ENCODE measurements at places on chromosomes 1 and 21.

GRCh38 chr1:64173336-64173940 is 30.0 kb upstream of the UBE2U start:
- DNase-seq: no peak

DNA sequence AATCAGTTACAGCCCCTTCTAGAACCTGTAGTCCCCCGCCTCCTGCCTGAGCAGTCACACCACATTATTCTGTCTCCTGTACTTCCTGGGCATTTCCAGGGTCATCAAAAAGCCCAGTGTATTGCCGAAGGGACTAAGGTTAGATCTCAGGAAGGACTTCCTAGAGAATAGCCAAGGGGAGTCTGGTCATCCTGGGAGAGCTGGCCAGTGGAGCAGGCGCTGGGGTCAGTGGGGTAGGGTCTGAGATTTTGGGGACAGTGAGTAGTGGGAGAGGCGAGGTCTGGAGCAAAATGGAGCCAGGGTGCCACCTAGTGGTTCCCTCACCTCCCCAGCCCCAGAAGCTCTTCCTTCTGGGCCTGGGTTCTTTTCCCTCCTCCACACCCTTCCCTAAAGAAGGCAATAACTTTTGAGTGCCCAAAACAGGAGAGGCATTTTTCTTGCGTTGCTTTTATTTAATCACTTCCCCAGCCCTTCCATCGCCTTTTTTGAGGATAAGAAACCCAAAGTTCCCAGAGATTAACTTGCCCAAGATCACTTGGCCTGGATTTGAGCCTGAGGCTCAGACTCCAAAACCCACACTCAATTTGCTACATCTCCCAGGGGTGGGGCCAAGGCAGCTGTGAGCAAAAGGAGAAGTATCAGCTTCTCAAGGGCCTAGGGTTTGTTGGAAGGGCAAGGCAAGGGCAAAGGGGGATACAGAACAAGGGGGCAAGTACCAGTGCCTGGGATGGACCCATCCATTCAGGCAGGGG is 7.3 kb upstream of the PMVK start:
- peak; percentile 26 for DNase-seq

DNA sequence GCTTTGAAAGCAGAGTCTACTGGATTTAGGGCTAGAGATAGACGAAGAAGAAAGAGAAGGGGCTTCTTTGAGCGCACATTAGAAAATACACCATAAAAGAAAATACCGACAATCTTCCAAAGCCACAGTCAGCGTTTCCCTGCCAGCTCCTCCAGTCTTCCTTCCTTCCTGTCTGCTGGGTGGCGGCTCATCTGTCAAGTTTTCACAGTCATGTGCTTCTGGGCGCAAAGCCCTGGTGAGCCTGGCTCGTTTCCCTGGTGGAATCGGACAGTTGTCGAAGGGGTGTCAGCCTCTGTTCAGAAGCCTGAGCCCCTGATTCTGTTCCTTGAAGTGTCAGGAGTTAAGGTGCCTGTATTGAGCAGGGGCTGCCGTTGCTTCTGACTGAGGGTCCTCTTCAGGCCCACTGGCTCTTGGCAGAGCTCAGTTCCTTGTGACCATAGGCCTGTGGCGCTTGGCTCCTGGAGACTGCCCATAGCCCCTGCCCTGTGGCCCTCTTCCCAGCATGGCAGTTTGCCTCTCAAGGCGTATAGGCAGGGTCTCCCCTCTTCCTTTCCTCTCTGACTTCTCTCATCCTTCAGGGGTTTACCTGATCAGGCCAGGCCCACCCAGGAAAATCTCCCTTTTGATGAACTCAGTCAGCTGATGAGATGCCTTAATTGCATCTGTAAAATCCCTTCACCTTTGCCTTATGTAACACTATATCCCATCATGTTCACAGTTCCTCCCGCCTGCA is 58.6 kb downstream of the ADARB1 start:
- no peak for DNase-seq

GRCh38 chr1:41053316-41053715 is 31.8 kb upstream of the SLFNL1 start:
- no peak for DNase-seq

DNA sequence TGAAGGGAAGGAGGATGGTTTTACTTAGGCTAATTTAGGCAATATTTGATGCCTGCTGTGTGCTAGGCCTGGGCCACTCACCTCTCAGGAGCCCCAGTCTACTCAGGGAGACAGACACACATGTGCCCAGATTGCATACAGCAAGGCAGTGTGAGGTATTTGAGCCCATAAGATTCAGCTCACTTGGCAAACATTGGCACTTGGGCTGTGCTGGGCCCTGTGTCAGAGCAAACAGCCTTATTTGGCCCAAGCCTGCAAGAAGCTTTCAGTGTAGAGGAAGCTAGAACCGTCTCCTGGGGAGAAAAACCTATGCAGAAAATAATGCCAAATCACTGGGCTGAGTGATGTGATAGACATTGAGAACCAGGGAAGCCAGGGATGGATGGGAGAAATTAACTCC is 3.9 kb upstream of the SYNC start:
- no peak for DNase-seq

GRCh38 chr1:19762175-19762779 is 37.4 kb downstream of the TMCO4 start:
- DNase-seq: peak; percentile 5

DNA sequence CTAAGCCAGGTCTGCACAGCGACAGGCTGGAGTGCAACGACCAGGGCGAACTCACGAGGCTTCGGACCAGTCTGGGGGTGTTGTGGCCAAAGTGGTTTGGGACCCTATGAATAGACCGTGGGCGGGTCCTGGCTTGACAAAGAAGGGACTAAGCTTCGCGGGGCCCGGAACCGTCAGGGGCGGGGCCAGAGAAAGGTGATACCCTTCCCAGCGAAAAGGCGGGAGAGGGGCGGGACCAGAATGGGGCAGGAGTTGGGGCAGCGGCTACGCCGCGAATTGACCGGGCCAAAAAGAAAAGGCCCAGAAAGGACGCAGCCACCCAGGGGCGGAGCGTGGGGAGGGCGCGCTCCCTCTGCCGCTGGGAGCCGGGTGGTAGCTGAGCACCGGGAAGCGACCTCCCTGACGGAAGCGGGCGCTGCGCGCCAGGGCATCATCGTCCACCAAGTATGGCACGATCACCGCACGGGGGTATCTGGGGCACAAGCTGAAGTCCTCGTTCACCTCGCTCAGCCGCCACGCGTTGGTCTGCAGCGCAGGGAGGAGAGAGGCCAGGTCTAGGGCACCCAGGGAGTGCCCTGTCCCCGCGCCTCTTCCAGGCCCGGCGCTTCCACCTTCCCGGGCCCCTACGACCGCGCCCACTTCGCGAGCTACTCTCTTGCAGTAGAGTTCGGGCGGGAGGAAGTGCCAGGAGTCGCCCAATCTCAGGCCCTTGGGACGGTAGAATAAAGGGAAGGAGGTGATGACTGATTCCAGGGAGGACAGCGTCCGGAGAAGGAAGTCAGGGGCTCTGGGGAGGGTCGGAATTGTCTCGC is 6.7 kb upstream of the FAM167B start:
- peak; percentile 59 for DNase-seq

DNA sequence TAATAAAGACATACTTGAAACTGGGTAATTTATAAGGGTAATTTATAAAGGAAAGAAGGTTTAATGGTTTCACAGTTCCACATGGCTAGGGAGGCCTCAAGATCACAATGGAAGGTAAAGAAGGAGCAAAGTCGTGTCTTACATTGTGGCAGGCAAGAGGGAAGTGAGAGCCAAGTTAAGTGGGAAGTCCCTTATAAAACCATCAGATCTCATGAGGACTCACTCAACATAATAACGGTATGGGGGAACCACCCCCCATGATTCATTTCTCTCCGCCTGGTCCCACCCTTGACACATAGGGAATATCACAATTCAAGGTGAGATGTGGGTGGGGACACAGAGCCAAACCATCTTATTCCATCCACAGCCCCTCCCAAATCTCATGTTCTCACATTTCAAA is 76.8 kb upstream of the ZNF678 start:
- no peak for DNase-seq

- DNase-seq: no peak
Measured at GRCh38 chr1:78561856-78562255, 58.4 kb upstream of the IFI44L start.

DNA sequence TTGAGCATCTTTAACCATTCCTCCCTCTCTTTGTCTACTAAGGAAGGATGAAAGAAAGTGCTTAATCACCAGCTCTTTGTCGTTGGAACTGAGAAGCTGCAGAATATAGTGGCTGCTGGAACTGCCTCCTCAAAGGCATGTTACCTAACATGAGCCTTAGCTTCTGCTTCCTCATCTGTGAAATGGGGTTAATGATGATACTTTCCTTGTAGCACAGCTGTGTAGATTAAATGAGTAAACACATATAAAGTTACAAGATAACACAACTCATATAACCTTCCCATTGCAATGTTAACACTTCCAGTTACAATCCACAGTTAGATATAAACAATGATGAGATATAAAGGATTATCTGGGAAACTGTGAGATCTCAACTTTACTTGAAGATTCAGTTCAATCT is 48.4 kb upstream of the ZNF326 start:
- no peak for DNase-seq

- DNase-seq: no peak
Measured at GRCh38 chr21:36910581-36911307, 55.7 kb downstream of the HLCS start.

DNA sequence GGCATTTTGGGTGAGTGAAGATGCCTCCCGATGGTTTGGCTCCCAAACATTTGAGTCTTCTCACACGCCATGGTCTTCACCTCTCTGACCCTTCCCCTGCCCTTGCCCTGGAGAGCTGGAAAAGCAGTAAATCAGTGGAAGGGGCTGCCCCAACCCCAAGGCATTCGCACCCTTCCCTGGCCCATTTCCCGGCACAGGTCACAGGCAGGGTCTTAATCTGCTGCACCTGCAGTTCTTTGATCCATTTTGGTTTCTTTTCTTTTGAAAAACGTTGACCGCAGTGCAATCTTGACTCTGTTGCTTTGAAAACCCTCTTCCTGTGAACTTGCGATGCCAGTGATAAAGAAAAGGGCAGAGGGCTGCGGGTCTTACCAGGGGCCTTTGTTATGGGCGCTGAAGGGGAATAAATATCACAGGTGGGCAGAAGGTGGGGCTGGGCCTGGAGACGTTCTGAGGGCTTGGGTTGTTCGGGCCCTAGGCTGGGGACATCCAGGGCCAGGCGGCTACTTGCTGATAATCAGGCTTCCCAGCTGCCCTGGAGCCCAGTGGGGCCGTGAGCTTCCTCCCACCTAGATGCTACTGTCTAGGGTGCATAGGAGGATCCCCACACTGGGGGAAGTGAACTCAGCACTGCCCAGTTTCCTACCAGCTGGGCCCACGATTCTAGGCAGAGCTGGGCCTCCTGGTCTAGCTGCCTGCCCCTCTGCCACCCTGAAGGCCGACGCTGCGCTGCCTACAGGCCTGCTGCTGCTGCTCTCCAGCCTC is 38.6 kb upstream of the EPS8L3 start:
- peak; percentile 29 for DNase-seq

- peak; percentile 74 for DNase-seq
Measured at GRCh38 chr1:110207831-110208230, 2.3 kb upstream of the KCNC4 start.

GRCh38 chr1:45348609-45348965 is 8.3 kb upstream of the MUTYH start:
- no peak for DNase-seq

DNA sequence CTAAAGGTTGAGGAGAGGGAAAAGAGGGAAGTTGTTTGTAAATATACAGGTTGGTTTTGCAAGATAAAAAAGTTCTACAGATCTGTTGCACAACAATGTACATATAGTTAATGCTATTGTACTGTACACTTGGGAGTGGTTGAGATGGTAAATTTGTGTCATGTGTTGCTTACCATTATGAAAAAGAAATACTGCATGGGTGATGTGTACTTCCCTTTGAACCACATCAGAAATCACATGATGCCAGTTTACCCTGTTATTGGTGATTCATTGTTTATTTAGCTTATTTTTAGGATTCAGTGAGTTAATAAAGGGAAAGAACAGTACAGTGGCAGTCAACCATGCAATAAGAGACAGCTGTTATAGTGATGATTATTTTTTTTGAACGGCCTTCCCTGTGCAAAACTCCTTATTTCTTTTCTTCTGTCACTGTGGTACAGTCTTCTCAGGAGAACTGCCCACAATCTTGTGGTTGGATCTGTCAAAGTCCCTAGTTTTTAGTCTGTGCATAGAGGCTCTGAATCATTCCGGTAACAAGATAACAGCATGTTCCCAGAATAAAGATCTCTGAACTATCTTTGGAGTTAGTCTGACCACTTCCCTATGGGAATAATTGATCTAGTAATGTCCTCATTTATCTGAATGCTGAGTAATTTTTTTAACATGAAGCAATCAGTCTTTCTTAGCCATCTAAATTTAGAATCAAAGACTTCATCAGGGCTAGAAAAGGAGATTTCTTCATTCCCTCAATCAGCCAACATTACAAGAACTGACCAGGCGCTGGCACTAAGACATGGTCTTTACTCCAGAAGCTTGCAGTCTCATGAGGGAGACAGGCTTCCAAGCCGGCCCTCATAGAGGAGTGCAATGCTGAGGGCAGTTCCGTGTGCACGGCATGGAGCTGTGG is 84.2 kb downstream of the SH3GLB1 start:
- DNase-seq: no peak

GRCh38 chr1:179251675-179252074 is 22.2 kb upstream of the ABL2 start:
- DNase-seq: no peak

- no peak for DNase-seq
Measured at GRCh38 chr1:214537219-214537618, 14.2 kb downstream of the PTPN14 start.

DNA sequence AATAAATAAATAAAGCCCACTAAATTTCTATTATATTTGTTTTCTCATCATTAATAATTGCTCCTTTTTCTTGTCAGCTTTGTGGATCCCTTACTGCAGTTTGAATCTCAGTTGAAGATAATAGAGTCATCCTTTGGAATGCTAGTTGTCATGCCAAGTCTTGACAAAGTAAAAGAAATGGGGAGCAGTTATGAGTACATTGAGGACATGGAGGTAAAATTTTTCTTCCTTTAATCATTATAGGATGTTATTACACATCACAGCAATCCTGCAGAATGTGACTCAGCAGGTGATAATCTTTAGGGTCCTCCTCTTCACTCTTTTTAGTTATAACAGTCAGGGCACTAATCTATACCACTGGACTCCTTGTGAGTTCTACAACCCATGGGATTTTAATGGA is 24.1 kb downstream of the MROH9 start:
- no peak for DNase-seq

DNA sequence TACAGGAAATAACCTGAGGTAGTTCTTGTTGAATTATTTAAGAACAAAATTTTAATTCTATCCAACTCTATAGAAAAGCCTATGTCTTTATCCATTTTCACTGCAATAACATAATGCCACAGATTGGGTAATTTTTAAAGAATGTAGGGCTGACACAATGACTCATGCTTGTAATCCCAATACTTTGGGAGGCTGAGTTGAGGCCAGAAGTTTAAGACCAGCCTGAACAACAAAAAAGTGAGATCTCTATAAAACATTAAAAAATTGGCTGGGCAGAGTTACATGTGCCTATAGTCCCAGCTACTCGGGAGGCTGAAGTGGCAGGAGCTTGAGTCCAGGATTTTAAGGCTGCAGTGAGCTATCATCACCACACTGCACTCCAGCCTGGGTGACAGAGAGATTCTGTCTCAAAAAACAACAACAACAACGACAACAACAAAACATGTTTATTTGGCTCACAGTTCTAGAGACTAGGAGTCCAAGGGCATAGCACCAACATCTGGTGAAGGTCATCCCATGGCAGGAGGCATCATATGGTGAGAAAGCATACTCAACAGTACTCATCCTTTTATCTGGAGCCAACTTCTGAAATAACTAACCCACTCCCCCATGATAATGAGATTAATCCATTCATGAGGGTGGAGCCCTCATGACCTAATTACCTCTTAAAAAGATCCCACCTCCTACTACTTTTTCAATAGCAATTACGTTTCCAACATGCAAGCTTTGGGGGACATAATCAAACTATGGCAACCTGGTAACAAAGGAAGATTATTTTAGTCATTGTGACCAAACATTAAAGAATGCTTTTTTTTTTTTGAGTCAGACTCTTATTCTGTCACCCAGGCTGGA is 59.6 kb downstream of the ABL2 start:
- no peak for DNase-seq

Data from CD4-positive, alpha-beta T cell treated with Interferon gamma for 1 hour (primary cell).